Fibroblast of the aortic adventitia (primary cell): ENCODE measurements at places on chromosomes 13 and 19. TPM values are rescaled to one million over a fixed set of nuclear protein-coding genes. Genes with fewer than 3 reads are reported as not detected.
A peak's percentile ranks its signal among the peaks of the same experiment; 100 is the strongest.

DNA sequence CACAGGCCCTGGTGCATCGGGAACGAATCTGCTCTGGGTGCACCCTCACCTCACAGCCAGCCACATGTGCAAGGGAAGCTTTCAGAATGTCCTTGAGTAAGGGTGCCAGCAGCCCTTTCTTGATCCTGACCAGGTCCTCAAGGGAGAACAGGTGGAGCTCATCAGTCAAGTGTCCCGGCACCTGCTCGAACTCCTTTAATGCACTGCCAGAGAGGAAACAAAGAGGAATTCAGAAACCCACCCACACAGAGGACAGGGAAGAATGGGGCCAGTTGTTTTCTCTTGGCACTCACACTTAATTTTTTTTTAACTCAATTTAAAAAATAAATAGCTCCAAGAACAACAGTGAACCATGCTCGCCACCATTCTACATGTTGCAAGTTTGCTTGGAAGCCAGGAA lies 41.7 kb downstream of the RUBCNL start:
- DNase-seq = peak; percentile 48

DNA sequence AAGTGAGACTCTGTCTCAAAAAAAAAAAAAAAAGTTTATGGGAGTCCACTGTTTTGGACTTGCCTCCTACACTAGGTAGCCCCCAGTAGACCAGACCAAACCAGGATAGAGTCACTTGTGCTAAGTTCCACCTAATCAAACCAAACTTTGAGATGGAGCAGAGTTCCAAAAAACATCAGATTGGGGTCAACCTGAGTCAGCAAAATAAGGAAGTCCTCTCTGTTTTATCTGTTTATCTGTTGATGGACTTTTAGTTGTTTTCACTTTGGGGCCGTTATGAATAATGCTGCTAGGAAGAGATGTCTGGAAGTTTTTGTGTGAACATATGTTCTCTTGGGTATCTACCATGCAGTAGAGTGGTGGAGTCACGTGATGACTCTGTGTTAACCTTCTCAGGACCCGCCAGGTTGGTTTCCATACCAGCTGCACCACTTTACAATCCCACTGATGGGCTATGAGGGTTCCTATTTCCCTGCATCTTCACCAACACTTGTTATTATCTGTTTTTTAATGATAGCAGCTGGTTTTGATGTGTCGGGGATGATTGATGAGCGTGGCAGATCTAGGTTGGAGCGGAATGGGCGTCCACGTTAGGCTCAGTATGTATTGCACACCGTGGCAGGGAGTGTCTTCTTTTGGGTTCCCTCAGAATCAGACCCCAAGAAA lies 46.6 kb upstream of the TM9SF2 start:
- DNase-seq = no peak

DNA sequence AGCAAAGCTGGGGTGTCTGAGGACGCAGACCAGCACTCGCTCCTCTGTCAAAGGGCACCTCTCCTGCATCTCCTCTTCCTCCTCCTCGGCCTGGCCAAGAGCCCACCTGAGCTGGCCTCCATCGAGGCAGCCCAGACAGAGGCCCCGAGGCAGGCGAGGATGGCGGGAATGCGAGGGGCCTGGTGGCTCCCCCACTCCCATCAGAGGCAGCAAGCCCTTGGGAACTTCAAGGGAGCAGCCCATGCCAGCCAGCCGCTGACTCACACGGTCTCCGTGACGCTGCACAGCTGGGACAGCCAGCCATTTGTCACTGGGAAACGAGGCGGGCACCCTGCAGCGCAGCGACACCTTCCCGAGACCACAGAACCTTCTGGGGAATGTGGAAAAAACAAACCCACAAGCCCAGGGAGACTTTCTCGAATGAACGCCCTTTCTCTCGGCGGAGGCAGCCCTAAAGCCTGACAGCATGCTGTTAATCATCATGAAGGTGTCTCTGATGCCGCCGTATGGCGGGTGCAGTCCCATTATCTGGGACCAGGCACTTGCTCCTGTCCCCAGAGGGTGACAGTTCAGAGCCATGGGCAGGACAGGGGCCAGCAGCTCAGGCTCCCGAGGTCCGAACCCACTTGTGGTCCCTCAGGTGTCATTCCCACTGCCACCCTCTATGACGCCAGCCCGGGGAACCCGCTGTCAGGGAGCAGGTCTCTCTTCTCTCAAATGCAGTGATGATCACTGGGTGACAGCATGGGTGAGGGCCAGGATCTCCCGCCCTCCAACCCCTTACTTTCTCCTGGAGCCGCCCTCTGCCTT lies 53.0 kb downstream of the PEPD start:
- no peak for DNase-seq

DNA sequence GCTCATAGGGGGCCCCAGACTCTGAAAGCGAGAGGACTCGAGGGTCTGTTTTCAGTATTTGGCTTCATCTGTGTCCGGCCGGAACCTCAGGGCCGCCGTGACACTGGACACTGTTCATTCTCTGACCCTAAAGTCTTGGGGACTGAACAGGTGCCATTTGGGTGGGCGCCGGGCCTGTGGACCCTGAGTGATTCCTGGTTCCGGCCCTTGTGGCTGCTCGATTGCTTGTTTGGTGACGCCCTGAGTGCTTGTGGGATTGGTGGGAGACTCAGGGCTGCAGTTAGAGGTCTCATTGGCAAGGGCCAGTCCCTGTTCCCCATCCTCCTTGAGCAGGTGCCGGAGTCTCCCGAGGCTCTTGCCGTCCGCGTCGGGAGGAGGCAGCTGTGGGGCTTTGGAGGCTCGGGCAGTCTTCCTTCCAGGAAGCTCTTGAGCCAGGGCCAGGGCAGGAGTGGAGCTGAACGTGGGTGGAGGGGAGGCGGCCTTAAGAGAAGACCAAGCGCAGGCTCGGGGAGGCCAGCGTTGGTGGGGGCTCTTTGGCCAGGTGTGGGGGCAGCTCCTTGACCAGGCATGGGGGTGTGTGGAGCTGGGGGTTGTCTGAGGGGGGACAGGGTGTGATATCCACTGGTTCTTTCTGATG lies 4.7 kb downstream of the PTBP1 start:
- DNase-seq = peak; percentile 67

DNA sequence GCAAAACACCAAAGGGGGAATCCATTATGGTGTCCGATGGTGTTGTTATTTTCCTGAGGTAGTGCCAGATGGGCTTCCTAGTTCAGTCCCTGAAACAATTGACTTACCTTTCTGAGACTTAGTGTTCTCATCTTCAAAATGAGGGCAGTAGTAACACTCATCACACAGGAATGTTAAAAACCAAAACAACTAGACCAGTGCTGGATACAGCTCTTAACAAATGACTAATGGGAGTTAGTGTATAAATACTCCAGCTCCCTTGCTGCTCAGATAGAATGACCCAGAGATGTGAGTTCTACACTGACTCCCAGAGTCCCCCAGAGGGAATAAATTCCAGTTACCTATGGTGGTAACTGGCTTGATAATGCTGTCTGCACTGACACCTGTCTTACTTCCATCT lies 49.9 kb downstream of the MBD3L2B start:
- no peak for DNase-seq

DNA sequence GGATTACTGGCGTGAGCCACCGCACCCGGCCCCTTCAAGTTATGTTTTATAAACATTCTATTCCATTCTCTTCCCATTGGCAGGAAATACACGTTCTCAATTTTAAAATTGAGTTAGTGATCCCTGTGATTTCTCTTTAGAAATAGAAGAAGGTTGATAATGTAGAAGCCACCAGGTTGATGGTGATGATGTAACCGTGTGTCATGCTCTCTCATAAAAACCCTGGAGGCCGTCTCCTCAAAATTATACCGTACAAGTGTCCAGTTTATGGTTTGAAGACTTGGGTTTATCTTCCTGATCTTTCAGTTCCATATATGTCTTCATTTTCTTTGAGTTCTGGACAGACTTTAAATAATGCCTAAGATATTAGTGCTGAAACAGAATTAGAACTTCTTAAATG lies 32.2 kb downstream of the COG3 start:
- no peak for DNase-seq

DNA sequence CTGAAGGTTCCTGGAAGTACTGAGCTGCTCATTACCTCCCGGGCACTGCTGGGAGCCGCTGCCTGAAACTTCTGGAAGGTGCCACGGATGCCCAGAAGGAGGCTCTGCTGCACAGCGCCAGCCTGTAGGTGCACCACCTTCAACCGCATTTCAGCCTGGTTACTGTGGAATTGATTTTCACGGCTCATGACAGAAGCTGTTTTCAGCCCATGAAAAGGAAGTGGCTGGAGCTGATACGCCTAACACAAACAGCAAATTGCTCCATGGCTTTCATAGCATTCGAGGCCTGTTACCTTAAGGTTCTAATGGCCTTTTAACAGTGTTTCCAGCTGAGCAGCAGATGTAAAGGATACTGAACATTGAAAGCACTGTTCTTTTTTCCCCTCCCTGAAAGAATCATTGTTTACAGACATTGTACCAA lies 22.0 kb downstream of the GPC6 start:
- peak; percentile 47 for DNase-seq

DNA sequence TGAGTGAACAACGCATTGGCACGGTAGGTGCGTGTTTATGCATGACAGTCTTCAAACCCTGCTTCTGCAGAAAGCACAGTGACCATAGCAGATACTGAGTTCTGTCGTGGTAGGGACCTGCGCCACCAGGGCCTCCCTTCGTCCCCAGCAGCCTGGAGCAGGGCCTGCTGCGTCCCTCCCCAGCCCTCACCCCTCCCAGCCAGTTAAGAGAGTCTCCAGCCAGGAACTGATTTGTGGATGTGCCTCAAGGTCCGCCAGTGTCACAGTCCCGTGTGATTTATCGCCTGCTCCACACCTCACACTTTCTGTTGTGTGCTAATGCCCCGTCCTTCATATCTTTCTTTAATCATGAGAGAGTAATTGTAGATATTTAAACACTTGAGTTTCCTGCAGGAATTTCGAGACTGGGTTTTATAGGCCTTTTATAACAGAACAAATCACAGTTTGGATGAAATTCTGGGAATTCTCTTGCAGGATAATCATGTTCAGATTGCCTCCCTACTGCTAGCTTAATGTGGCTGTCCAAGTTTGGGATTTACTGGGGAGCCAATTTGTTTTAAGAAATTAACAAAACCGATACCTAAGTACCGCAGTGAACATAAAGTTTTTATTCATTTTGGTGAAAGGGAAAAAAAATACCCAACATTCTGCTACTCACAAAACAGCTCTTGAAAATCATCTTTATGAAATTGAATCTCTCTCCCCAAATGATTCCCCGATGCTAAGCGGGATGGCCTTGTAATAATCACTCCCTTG lies 438.6 kb downstream of the TSHZ3 start:
- no peak for DNase-seq

DNA sequence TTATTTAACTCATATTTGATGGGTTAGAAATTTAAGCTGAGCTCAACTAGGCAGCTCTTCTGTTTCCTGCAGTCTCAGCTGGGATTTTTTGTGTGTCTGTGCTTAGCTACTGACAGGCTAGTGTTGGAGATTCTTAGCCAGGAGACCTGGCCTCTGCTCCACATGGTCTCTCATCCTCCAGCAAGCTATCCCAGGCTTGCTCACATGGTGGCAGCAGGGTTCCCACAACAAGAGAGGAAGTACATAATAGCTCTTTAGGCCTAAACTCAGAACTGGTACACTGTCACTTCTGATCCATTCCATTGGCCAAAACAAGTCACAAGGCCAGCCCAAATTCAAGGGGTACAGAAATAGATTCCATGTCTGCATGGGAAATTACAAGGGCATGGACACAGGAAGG lies 406.2 kb downstream of the SUCLA2 start:
- DNase-seq = no peak

- no peak for DNase-seq
Measured at GRCh38 chr19:50328224-50328872, 829 bp downstream of the KCNC3 start.

GRCh38 chr13:52454459-52454819 lies 839 bp upstream of the CKAP2 start:
- peak; percentile 10 for DNase-seq

- no peak for DNase-seq
Measured at GRCh38 chr13:23957981-23958380, 60.7 kb upstream of the C1QTNF9B start.

GRCh38 chr19:54677217-54677616 lies 14.4 kb downstream of the LILRB4 start:
- DNase-seq = no peak

- no peak for DNase-seq
Measured at GRCh38 chr13:77703408-77703807, 5.9 kb downstream of the SLAIN1 start.

- DNase-seq = no peak
Measured at GRCh38 chr13:37918116-37918714, 48.6 kb upstream of the TRPC4 start.

- DNase-seq = peak; percentile 64
Measured at GRCh38 chr19:1025960-1026782, at the start of gene CNN2. TSS of gene CNN2 (plus strand) at chr19:1026608. CDS start at chr19:1026662, 54 bp downstream.

The ZNF837 gene
- 2.6 and 3.4 TPM in 2 replicates for total RNA-seq

The KISS1R gene
- total RNA-seq = not detected in 2 replicates

The FFAR2 gene
- not detected in 2 replicates for total RNA-seq
